RCC 7860 (cell line): ENCODE measurements at places on chromosomes 6 and 20.

DNA sequence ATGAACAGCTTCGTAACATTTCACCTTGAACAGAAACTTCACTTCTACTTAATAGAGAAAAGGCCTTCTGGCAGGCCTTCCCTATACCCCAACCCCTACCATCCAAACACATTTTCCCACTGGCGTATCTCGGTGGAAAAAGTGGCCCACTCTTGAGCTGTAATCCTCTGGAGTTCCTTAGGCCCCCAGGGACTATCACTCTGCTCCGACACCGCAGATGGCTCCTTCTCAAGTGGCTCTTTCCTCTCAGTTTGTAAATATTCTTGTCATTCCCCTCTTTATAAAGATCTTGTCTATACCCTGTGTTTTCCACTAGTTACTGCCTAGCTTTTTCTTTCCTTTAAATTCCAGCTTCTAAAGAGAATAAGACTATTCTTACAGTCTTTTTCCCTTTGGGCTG, 108.7 kb downstream of the MYB start:
- no peak for DNase-seq

DNA sequence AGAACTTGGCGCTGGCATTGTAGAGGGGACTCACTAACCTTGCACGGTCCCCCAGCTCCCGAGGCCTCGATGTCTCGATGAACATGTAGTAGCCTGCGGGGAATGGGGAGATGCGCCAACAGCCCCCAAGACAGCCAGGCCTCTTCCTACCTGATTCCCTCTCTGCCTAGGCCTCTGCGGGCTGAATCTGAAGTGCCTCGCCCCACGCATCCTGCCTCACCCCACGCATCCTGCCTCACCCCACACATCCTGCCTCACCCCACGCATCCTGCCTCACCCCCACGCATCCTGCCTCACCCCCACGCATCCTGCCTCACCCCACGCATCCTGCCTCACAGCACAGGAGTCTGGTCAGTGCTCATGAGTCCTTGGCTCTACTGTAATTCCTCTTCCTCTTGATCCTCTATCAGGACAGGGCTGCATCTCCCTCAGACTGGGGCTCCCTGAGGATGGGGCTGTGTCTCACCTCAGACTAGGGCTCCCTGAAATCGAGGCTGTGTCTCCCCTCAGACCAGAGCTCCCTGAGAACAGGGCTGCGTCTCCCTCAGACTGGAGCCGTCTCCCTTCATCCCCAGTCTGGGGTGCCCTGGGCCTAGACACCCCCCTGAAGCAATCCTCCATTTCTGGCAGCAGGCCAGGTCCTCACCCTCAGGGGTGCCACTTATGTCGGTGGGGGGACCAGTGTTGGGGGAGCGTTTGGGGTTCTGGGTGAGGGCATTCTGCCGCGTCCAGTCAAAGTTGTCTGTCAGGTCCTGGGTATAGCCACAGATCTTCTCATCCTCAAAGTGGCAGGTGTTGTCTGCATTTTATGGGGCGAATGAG, 53.6 kb downstream of the MDGA1 start:
- DNase-seq: no peak

GRCh38 chr6:166127624-166128472, 39.8 kb downstream of the TBXT start:
- no peak for DNase-seq

DNA sequence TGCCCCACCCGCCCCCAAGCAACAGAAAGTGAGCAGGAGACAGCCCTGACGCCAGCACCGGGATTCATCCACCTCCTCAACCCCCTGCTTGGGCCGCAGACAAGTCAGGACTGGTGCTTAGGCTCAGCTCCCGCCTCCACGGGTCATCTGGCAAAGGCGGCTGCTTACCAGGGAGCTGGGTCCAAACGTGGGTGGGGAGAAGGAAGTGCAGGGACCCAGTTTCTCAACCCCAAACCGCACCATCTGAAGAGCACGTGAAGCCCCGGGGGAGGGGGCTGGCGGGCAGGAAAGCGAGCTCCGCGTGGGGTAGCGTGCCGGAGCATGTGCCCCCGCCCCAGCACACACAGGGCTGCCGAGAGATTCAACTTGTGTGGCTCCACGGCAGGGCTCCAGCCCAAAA, 87.2 kb downstream of the BMP7 start:
- no peak for DNase-seq

GRCh38 chr20:24694727-24695528, 225.5 kb downstream of the SYNDIG1 start:
- no peak for DNase-seq

GRCh38 chr6:76466286-76466685, 393.8 kb upstream of the IMPG1 start:
- no peak for DNase-seq

GRCh38 chr20:50393242-50393641, 116.9 kb upstream of the PTPN1 start:
- DNase-seq: no peak
